ENCODE measurements at places on chromosomes 4 and X. TPM values are rescaled to one million over a fixed set of nuclear protein-coding genes. Genes with fewer than 3 reads are reported as not detected.

- no peak for DNase-seq
Measured at GRCh38 chr4:188408244-188409030, 269.2 kb downstream of the TRIML1 start.

The HSFX4 gene
- not detected for total RNA-seq

DNA sequence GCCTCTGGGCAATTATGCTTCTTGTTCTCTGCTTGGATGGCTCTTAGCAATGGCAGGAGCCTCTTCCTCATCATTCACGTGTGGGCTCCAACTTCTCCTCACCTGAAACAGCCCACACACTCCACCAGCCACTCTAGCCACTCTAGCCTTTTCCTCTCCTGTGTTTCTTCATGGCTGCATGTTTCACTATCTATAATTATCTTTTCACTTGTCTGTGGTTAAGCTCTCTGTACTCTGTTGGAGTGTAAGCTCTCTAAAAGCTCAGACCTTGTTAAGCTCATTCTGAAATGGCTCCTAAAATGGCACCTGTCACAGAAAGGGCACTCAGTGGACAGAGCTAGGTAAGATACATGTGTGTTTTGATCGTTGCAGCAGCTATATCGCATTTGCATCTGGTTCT lies 80.0 kb downstream of the SH3KBP1 start:
- DNase-seq = no peak

The TMSB15A gene
- total RNA-seq = 0.62 TPM

The STPG2 gene
- 0.43 TPM for total RNA-seq

The RNF150 gene
- total RNA-seq = 56.1 TPM

DNA sequence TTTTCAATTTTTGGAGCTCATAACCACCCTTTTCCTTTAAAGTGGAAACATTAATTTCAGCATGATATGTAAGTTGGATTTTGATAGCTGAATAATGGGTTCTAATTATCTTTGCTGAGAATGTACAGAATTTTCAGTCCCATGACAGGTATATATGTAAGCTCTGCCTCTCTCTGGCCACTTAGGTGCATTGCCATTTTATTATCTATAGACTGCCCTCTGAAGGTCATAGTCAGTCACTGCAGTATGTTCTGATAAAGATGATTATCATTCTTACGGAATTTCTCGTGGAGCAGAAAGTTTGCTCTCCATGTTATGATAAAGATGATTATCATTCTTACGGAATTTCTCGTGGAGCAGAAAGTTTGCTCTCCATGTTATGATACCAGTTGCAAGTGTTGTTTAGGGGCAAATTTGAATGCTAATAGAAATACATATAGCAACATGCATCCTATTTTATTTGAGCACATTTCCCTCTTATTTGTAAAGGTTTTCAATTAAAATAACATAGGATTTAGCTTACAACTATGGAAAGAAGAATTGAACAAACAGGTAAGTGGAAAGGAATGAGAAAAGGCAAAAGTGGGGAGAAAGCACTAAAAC lies 10.4 kb downstream of the AFP start:
- DNase-seq = no peak

DNA sequence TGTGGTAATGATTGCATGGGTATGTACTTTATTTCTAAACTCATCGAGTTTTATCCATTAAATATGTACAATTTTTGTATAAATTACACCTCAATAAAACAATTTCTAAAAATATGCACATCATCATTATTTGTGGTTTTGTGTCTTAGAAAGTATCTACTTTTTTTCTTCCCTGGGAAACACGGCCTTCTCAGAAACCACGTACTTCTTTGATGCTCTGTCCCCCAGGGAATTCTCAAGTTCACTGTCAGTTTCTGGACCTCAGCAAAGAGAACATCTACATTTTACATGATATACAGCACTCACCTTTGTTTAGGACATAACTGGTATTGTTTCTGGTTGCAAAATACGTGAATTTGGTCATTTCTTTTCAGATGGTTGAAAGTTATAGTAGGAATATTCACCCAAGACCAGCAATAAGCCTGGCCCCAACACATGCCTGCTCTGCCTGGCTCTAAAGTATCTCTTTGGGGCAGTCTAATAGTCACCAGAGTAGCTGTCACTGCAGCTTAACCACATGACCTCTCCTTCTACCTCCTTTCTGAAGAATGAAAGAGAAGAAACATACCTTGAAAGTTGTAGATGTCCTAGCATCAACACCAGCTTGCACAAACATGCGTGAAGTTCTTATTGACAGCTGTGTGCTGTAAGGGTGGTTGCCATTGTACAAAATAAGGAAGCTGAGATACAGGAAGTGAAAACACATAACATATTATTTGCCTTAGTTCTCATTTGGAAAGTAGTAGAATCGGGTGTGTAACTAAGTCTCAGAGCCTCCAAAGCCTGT lies 48.4 kb upstream of the SPANXN4 start:
- DNase-seq = no peak

- no peak for DNase-seq
Measured at GRCh38 chrX:16002185-16002584, 121.2 kb upstream of the GRPR start.

GRCh38 chr4:26785810-26786209 lies 74.8 kb upstream of the STIM2 start:
- no peak for DNase-seq

The PABPC1L2B gene
- not detected for total RNA-seq

DNA sequence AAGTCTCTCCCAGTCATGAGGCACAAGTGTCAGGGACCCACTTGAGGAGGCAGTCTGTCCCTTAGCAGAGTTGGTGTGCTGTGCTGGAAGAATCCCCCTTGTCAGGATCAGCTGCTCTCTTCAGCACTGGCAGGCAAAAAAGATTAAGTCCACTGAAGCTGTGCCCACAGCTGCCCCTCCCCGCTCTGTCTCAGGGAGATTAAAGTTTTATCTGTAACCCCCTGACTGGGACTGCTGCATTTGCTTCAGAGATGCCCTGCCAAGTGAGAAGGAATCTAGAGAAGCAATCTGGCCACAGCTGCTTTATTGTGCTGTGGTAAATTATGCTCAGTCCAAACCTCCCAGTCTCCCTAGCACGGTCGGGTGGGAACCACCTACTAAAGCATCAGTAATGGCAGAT lies 37.4 kb upstream of the HEPH start:
- no peak for DNase-seq
